ENCODE measurements at places on chromosomes 6 and 20. TPM values are rescaled to one million over a fixed set of nuclear protein-coding genes. Genes with fewer than 3 reads are reported as not detected.

DNA sequence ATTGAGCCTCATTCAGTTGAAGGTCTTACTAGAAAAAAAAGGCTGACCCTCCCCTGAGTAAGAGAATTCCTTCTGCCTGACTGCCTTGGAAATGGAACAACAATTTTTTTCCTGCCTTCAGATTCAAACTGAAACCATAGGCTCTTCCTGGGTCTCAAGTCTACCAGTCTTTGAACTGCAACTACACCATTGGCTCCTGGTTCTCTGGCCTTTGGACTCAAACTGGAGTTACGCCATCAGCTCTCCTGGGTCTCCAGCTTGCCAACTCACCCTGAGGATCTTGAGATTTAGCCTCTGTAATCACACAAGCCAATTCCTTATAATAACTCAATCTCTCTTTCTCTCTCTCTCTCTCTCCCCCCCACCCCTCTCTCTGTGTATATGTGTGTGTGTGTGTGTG is 36.0 kb upstream of the SNX9 start:
- no peak for DNase-seq

The MYT1 gene
- 2.4 TPM for polyA plus RNA-seq

DNA sequence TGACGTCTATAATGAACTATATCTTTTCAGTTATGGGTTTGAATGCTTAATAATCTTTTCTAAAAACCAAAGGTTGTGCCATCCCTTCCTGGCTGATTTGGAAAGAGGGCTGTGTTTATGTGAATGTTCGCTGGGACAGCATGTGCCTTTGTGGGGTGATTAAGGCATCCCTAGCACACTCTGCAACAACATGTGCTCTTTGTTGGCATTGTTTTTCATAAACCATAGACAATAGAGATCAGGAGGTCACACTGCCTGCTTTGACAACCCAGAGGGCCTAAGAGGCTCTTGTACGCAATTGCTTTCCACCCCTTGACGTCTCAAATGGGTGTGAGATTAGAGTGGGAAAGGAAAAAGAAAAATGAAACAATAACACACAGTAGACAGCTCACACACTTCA is 116.0 kb downstream of the LRRC1 start:
- DNase-seq = no peak

DNA sequence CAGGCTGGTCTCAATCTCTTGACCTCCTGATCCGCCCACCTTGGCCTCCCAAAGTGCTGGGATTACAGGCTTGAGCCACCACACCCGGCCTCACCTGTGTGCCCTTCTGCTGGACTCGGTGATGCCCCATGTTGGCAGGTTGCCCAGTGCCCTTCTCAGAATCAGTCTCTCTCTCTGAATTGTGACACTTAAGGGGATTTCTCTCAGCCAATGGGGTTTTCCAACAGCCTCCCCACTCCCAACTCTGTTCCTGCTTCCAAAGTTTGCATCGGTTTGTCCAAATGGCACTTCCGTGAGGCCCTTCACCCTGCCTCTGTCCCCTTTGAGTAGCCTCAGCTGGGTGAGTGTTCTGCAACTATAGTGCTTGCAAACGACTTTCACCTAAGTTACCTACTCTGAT is 3.1 kb upstream of the MRPS10 start:
- DNase-seq = no peak

The FLRT3 gene
- 2.6 TPM for polyA plus RNA-seq

GRCh38 chr6:117280922-117281321 is 15.6 kb downstream of the VGLL2 start:
- no peak for DNase-seq

- DNase-seq = no peak
Measured at GRCh38 chr6:138428944-138429598, 25.0 kb downstream of the HEBP2 start.

DNA sequence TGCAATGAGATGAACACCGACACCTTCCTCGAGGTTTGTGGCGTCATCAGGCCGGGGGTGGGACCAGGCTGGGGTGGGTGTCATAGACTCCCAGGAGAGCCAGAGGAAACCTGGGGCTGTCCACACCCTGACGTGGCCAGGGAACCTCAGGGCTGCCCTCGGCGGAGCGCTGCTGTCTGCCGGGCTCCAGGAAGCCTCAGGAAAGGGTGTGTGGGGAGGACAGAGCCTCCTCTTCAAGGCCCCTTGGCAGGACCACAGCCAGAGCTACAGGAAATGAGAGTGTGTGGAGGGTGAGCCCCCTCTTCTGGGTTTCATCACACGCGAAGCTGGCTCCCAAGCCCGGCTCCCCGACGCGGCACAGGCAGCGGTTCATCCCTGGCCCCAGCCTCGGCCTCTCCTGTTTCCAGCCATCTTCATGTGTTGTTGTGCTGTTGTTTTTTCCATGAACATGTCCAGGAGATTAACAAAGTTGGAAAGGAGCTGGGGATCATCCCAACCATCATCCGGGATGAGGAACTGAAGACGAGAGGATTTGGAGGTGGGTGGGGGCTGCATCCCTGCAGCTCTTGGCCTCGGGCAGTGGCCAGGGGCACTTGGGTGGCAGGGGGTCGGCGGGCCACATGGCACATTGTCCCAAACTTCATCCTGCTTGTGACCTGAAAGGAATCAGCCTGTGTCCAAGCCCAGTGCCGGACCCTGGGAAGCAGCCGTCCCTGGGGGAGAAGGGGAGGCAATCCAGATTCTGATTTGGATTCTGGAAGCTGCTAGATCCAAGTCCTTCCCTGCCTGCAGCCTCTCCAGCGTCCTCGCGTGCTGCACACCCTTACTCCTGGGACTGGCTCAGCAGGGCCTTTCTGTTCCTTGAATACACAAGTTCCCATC is 6.4 kb downstream of the NPEPL1 start:
- no peak for DNase-seq

DNA sequence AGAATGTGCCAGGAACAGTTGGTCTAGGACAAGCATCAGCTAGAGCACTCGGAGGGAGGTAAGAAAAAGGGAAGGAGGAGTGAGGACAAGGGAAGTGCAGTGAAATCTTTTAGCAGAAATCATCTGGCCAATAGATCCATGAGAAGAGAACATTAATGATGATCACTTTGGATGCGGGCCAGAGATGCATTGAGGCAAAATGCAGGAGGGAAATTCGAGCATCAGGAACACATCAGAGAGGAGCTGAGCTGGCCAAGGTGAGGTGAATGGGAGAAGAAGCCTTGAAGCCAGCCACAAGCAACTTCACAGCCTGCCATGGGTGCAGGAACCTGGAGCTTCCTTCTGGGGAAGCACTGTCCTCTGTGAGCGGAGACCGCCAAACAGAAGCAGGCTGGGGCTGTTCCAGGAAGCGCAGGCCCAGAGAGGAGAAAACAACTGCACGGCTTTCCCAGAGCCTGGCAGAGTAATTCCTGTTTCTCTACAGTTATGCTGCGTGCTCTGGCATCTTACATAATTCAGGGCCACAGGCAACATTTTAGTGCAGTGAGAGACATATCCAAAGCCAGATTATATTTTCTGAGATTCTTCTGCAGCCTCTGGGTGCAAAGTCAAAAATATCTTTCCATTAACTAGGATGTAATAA is 143.8 kb downstream of the F13A1 start:
- no peak for DNase-seq

GRCh38 chr20:38197217-38197616 is 32.1 kb upstream of the TGM2 start:
- no peak for DNase-seq

DNA sequence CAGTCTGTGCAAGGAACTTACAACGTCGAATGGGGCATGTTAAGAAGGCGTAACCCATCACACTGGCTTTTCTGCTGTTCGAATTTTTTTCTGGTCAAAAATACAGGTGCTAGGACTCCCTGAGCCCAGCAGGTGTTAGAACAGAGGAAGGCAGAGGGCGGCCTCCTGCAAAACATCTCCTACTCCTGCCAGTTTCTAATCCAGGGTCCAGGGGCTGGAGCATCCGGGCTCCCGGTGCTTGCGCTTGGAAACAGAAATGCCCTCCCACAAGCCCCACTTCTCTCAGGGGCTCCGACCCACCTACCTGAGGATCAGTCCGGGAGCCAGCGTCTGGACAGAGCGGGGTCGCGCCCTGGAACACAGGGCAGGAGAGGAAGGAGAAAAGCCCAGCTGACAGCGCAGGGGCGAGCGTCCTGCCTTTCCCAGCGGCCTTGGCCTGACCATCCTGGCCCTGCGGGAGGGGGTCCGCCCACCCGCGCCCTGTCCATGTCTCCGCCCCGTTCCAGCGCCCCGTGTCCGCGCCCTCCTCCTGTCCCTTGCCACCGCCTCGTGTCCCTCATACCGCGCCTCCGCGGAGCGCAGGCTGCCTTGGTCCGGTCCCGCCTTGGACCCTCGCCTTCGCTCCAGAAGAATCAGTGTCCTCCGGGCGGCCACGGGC is 14.8 kb upstream of the LPA start:
- no peak for DNase-seq

GRCh38 chr6:31498748-31499147 is 803 bp downstream of the MICB start:
- no peak for DNase-seq

DNA sequence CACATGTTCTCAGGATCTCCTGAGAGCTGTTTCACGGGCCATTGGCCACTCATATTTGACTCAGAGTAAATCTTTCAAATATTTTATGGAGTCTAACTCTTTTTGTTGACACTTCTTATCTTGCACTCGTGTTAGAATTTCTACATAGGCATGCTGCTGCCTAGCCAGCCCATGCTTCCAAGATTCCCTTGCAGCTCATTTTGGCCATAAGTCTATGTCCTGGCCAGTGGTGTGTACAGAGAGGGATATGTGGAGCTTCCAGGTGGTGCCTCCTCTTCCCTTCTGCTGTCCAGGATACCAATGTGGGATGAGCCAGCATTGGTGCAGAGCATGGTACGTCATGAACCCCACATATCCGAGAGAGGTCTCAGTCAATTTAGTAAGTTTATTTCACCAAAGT is 522.6 kb downstream of the QKI start:
- no peak for DNase-seq

All from adrenal gland (tissue), 19 donors.